ENCODE measurements at places on chromosomes 16 and 17. TPM values are rescaled to one million over a fixed set of nuclear protein-coding genes. Genes with fewer than 3 reads are reported as not detected.
A peak's percentile ranks its signal among the peaks of the same experiment; 100 is the strongest.

GRCh38 chr16:272633-273546 lies 2.9 kb downstream of the RGS11 start:
- no peak for DNase-seq

GRCh38 chr17:33976831-33977230 lies 278.3 kb upstream of the CCL2 start:
- DNase-seq, result no peak

- no peak for DNase-seq
Measured at GRCh38 chr17:39527220-39527813, 66.0 kb downstream of the CDK12 start.

RCVRN gene
- total RNA-seq, result 0.50 TPM

DNA sequence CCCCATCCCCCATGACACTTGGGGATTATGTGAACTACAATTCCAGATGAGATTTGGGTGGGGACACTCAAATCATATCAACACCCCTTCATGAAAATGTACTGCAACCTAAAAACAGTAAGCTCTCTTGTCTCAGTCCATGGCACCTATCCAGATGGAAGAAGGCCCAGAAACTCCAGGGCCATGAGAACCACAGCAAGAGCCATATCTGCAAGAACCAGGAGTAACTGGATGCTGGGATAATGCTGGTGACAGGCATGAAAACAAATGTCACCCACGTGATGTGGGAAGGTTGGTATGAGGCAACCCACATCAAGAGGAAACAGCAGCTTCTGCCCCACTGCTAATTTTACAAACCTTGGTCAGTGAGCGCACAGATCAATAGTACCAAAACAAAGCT lies 400.1 kb upstream of the ERCC4 start:
- DNase-seq, result no peak

GRCh38 chr17:4898351-4898750 lies 985 bp upstream of the C17orf107 start:
- DNase-seq, result no peak

KRTAP1-1 gene
- not detected for total RNA-seq

NBR1 gene
- 78.2 TPM for total RNA-seq

BICDL2 gene
- total RNA-seq, result 18.1 TPM

DNA sequence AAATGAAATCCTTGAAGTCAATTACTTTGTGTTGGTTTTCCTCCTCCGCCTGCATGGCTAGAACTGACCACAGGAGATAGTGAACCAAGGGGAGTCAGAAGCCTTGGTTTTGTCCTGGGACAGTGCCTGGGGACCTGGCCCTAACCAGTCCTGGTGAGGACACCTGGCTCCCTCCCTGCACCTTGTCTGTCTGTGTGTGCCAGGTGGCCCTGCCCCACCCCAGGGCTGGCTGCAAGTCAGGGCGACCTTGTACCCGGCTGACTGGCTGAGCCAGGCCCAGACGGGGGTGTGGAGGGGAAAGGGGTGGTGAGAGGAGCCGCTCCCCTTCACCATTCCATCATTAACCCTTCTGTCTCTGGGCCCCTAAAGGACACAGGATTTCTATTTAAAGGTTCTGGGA lies 3.4 kb downstream of the RAPGEFL1 start:
- DNase-seq, result no peak

- no peak for DNase-seq
Measured at GRCh38 chr17:20133517-20133916, 124.4 kb downstream of the SPECC1 start.

- no peak for DNase-seq
Measured at GRCh38 chr16:85148931-85149330, 36.7 kb upstream of the CIBAR2 start.

- DNase-seq, result no peak
Measured at GRCh38 chr17:69096541-69096940, 35.8 kb upstream of the ABCA9 start.

DNA sequence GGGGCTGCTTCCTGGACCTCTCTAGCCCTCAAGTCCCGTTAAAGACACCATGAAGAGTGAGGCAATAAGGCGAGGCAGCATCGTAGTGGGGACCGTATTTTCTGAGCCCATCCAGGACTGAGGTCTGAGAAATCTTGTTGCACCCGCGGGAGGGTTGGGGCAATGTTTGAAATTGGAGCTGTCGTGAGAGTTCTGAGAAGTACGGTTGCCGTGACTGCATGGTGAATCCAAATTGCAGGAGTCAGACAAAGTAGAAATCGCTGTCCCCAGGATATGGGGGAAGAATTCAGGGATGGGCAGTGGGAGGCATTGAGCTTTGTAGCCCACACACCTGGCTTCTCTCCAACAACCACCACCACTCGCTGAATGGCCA lies 42.0 kb upstream of the RPL38 start:
- DNase-seq, result no peak

- no peak for DNase-seq
Measured at GRCh38 chr17:44387804-44388203, 1.6 kb downstream of the ITGA2B start.

CNGB1 gene
- not detected for total RNA-seq

TBC1D3G gene
- not detected for total RNA-seq

DNA sequence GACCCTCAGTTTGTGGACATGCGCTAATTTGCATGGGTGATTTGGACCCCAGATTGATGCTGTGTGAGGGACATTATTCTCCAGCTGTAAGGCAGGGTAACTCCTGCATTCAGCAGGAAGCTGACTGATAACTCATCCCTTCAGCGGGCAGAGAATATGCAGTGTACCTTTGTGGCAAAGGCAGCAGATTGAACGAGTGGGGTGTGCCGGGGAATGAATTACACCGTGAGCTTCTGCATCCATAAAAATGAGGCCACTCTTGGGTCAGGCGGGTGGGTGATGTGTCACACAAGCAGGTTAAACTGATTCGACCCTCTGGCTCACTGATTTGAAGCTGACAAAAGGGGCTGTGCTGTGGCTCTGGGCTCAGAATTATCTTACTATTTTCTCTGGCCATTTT lies 128.9 kb upstream of the PMFBP1 start:
- DNase-seq, result no peak

GRCh38 chr16:76464955-76465620 lies 187.9 kb downstream of the CNTNAP4 start:
- no peak for DNase-seq

DNA sequence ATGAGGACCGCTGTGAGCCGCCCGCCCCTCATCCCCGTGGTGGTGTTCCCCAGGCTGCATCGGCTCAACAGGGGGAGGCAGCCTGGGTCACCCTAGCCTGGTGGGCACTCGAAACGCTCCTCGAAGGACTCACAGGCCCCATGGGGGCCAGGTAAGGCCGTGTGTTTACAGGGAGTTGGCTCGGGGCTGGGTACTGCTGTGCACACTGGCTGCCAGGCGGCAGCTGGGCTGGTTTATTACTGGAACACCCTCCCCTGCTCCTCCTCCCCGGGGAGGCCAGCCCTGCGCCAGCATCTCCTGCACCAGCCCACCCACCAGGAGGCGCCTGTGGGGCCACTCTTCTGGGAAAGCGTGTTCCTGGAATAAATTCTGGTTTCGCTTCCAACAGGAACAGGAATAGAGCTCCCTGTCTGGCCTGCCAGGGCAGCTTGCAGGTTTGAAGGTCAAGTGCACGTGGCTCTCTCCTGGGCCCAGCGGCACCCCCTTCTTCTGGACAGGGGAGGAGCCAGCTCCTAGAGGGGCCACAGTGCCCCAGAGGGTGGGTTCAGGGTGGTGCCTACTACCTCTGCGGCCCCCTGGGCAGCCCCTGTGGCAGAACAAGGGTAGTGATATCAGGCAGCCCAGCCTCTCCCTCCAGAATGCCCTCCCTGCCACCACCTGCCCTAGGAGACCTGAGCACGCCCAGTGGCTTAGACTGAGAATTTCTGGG lies 11.3 kb downstream of the MCRIP1 start:
- DNase-seq, result peak; percentile 92

DNA sequence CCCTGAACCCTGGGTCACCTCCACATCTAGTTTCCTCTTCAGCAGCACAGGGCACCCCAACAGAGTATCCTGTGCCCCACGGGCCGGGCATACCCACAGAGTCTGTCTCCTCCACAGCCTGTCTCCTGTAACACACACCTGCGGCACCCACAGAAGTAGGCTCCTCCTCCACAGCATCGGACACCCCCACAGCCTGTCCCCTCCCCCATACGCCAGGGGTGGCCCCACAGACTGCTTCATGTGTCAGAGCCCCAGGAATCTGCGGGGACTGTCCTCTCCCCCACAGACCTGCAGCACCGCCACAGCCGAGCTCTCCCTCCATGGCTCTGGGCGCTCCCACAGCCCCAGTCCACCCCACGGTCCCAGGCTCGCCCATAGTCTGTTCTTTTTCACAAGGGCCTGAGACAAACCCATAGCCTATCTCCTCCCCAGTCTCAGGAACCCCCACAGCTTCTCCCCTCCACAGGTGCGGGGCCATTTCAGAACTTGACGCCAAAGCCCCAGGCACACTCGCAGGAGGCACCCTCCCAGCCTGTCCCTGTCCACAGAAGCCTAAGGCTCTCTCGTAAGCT lies 1.4 kb downstream of the KIAA0753 start:
- DNase-seq, result no peak

CACNA1G gene
- total RNA-seq, result 4.3 TPM

DNA sequence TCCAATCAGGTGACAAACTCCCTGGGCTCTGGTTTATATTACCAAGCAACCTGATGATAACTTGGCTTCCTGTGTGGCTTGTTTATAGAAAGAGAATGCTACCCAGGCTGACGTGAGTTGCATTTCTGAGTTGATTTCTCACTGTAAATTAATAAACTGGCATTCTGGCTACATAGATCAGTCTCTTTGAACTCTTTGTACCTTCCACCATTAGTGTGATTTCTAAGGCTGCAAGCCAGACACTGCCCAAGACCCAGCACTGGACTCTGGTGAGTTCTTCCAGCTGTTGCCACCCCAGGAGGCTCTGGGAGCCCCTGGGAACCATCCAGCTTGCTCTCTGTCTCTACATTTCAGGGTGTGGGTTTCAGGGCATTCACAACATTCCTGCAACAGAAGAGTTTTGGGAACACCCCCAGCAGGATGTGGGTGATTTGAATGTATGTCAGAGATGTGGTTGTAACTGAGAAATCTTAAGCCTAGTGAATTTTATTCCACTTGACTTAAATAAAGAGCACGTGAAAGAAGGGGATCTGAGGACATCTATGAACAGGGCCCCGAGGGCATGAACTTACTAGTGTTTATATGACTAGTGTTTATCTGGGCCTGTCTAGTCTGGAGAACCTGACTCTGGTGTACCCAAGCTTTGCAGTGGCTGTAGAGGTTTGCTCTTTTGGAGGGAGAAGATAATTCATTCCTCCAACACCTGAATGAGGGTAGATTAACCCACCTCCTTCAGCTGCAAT lies 30.3 kb upstream of the LRRC37A start:
- DNase-seq, result no peak

KAT8 gene
- 55.0 TPM for total RNA-seq

GRCh38 chr16:85832570-85833218 lies 33.2 kb downstream of the COX4I1 start:
- no peak for DNase-seq

CACNG3 gene
- total RNA-seq, result not detected

GRCh38 chr16:20306401-20306800 lies 20.9 kb downstream of the GP2 start:
- no peak for DNase-seq

GRCh38 chr16:27625050-27625697 lies 75.2 kb downstream of the KATNIP start:
- peak; percentile 81 for DNase-seq

GRCh38 chr16:89712274-89712781 lies 8.4 kb downstream of the VPS9D1 start:
- DNase-seq, result no peak

DNA sequence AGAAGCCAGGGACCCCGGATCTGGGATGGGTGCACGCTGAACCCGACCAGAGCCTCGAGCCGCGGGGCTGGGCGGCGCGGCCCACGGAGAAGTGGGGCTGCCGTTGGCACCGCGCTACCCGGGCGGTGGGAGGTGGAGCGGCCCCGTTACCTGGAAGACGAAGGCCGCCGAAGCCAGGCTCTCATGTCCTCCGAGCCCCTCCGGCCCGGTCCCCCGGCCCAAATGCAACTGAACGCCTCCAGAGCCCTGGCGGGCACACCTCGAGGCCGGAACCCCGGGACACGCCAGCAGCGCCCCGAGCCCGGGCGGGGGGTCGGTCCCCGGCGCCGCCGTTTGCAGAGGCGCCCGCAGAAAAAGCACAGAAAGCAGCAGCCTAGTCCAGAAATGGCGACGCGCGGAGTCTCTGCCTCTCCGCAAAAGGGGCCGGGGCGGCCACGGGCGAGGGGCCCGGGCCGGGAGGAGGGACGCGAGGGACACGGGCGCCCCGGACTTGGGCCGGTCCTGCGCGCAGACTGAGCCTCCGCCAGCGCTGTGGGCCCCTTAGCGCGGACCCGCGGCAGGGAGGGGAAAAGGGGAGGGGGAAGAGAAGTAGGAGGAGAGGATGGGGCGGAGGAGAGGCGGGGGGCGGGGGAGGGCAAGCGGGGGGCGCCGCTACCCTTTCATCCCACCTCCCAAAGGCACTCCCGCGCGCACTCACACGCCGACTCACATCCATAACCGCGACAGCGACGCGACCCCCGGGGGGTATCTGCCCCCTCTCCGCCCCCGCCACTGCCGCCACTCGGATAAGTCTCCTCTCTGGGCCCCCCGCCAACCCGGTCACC lies 1.4 kb downstream of the AXIN2 start:
- no peak for DNase-seq

TP53TG3B gene
- not detected for total RNA-seq

TNK1 gene
- total RNA-seq, result 6.4 TPM

DNA sequence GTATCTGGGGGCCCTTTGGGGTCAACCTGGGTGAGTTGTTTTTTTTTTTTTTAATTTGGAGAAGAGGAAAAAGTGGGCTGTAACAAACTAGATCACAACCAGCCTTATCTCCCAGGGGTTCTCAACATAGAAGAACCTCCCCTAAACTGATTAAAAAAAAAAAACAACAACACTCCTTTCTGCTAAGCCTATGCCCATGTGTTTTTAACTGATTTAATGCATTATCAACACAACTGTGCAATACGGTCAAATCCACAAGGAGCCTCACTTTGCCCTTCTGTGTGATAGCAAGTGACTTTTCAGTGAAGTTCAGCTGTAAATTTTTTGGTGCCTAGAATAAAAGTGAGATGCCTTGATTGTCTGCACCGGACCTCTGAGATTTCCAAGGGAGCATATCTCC lies 646 bp downstream of the MYH11 start:
- no peak for DNase-seq

GRCh38 chr16:67399218-67399733 lies 6.0 kb upstream of the TPPP3 start:
- DNase-seq, result no peak

GCGR gene
- total RNA-seq, result not detected

DNA sequence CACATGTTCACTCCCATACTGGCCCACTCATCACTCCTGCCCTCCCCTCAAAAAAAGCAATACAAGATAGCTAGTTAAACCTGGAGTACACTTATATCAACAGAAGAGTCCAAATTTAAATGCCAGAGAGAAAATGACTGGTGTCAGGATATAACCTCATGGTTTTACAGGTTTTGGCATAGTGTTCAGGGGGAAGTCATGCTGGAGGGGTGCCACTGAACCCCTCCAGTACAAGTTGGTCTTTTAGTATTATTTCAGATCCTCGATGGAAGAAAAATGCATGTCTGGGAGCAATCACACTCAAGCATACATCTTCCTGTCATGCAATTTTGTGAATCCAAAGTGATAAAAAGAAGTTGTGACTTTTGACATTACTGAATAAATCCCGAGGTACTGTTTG lies 10.5 kb downstream of the NACA2 start:
- no peak for DNase-seq

- no peak for DNase-seq
Measured at GRCh38 chr17:67818110-67819002, 6.9 kb upstream of the BPTF start.

GRCh38 chr16:30407804-30408534 lies 563 bp downstream of the ZNF771 start:
- no peak for DNase-seq

ANKRD40CL gene
- not detected for total RNA-seq

Measured in left lung (tissue), 14 donors.